ENCODE measurements at places on chromosomes 6 and 20. TPM values are rescaled to one million over a fixed set of nuclear protein-coding genes. Genes with fewer than 3 reads are reported as not detected.

GRCh38 chr6:116251568-116252384 is 2.1 kb downstream of the TSPYL4 start:
- no peak for DNase-seq

Gene CD24
- polyA plus RNA-seq, result 850 TPM

- DNase-seq, result no peak
These were observed 17.1 kb downstream of the IRF4 start for GRCh38 chr6:408599-409102.

Gene TSPO2
- not detected for polyA plus RNA-seq

DNA sequence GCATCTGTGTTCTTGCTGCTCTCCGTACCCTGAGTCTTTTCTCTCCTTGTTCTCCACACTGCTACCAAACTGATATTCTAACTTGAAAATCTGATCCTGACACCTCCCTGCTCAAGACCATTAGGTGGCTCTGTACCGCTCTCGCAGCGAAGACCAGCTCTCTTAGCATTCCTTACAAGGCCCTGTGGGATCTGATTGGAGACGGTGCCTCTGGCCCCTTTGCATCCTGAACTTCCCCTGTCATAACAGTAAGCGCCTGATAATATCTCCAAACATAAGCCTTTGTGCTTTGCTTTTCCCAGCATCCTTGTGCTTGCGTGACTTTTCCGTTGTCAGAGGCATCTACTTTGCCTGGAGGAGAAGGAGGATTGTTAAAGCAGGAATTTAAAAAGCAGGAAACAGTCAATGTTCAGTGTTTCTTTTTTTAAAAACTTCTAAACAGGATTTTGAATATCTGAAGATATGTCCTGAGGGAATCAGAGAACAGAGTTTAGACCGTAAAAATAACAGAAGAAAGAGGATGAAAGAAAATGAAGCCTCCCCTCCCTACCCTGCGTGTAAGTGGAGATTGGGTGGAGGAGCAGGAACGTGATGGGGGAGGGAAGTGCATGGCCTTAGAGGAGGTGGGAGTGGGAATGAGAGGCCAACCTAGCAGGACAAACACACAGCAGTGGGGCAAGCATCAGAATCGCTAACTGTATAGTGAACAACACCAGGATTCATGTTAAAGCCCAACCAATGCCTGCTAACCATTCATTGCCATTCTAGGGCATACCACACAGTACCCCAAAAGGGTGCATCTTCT is 89.2 kb upstream of the STMND1 start:
- DNase-seq, result peak; percentile 87
